ENCODE measurements at places on chromosomes 1 and 21.

- DNase-seq, result peak; percentile 98
Observed at GRCh38 chr1:28552758-28553663, at the start of gene TRNAU1AP. TSS of gene TRNAU1AP (plus strand) at chr1:28553085. CDS start at chr1:28553111, 26 bp downstream.

GRCh38 chr21:18252256-18252655 is 7.6 kb downstream of the CHODL start:
- DNase-seq, result no peak

GRCh38 chr1:201252944-201253371 is 30.3 kb upstream of the PKP1 start:
- no peak for DNase-seq

DNA sequence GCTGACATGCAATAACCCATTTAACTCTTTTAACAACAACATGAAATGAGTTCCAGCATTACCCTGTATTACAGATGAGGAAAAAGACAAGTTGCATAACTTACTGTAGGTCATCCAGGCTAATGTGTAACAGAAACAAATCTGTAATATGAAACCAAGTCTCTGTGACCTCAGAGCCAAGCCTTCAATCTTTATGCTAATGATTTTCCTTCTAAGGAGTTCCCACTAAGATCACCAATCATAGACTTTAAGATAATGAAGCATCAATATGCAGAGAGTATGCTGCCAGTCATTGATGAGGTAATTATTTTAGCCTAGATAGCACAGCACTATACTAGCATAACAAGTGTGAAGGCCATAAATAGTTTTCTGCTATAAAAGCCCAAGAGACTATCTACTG is 35.6 kb upstream of the RNPC3 start:
- no peak for DNase-seq

DNA sequence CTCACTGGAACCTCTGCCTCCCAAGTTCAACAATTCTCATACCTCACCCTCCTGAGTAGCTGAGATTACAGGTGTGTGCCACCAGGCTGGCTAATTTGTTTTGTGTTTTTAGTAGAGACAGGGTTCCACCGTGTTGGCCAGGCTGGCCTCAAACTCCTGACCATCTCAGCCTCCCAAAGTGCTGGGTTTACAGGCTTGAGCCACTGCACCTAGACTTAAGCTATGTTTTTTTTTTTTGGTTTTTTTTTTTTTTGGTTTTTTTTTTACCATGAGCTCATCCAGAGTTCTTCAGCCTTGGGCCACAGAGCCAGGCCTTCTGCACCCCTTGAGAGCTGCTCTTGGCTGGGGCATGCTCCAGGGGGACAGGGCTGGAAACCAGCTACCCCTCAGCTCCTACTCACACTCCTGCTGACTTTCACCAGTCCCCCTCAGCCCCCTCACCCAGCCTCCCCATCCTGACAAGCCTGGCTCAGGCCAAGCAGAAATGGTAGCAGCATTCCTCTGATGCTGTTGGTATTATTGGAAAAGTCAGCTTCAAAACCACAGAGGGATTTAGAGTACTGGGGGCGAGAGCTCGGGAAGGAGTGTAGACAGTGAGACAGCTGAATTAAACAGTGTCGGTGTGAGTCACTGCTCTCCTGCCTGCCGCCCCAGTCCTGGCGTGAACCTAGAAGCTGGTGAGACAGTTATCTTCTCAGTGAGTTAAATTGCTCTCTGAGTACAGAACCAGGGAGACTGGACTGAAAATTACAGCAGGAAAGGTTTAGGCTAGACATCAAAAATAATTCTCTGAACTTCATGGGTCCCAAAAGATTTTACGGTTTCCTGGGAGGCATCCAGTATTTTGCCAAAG is 63.7 kb downstream of the NAV1 start:
- DNase-seq, result no peak

- DNase-seq, result no peak
Observed at GRCh38 chr1:54456921-54457529, 50.8 kb upstream of the SSBP3 start.

DNA sequence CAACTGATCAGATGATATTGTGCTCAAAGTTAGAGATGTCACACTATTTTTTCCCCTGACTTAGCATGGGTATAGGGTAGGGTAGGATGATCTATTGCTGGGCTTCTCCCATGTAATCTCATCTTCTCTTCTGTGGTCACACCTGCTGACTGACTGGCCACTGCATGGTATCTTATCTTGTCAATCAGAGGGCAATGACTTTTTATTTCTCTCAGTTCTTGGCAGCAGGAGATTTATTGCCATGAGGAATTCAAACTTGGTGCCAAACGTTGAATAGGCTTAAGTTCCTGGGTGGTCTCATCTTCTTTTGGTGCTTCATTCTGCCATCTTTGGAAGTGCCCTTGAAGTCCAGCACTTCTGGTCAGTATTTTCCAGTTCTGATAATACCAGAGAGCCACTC is 226.4 kb upstream of the POGK start:
- DNase-seq, result no peak

Data from activated CD4-positive, alpha-beta T cell treated with anti-CD3 and anti-CD28 coated beads, Interleukin-10, Interleukin-2, amounts not matched to agents 100 ng/mL and 50 ng/mL, durations not matched to agents 16 hours and 8 hours (primary cell).